Activated CD4-positive, alpha-beta T cell treated with anti-CD3 and anti-CD28 coated beads, Interleukin-2, amount 10 ng/mL, durations not matched to agents 7 days and 5 days (primary cell): ENCODE measurements at places on chromosomes 16 and 17.

GRCh38 chr17:1829592-1830257 lies at the start of the genes RPA1 and SMYD4:
RPA1 (plus strand) TSS chr17:1830005; CDS start chr17:1830094, 89 bp downstream.
SMYD4 (minus strand) TSS chr17:1829902; CDS start chr17:1827994, 1,908 bp downstream.
- DNase-seq: peak; percentile 90

DNA sequence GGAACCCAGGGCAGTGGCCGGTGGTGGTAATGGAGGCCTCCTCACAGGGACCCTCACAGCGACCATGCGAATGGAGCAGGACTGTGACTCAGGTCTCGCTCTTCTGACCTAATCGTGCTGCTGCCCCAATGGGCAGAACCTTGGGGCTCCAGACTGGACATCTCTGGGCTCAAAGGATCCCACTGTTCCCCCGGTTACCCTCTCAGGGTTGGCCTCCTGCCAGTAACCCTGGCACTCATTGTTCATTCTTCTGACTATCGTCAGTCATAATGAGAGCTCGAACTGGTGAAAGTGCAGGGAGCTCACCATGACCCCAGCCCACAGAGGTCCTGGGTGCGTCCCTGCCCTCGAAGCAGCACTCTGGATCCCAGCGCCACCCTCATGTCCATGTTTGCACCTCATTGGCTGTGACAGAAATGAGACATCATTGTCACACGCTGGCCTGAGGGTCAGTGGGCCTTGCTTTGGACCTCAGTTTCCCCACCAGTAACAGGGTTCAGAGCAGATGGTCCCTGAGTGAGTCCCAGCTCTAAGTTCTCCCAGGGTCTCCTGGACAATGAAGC lies 4.0 kb upstream of the NPRL3 start:
- DNase-seq: no peak

GRCh38 chr16:89404561-89404960 lies 85.8 kb downstream of the ANKRD11 start:
- DNase-seq: no peak

GRCh38 chr17:60729854-60730253 lies 52.2 kb downstream of the BCAS3 start:
- DNase-seq: no peak

- DNase-seq: no peak
Observed at GRCh38 chr17:28100936-28101335, 58.5 kb downstream of the NLK start.

DNA sequence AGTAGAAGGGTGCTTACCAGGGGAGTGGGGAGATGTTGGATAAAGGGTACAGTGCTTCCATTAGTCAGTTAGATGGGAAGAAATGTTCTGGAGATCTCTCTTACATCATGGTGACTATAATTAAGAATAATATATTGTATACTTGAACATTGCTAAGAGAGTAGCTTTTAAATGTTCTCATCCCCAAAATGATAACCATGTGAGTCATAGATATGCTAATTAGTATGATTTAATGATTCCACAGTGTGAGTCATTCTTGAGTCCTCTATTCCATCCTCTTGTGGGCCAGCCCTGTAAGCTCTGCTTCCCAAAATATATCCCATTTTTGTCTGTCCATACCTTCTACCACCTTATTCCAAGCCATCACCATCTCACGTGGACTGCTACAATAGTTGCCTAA lies 80.6 kb upstream of the CDH11 start:
- no peak for DNase-seq

- DNase-seq: no peak
Observed at GRCh38 chr16:84315422-84315821, 20.7 kb downstream of the WFDC1 start.

DNA sequence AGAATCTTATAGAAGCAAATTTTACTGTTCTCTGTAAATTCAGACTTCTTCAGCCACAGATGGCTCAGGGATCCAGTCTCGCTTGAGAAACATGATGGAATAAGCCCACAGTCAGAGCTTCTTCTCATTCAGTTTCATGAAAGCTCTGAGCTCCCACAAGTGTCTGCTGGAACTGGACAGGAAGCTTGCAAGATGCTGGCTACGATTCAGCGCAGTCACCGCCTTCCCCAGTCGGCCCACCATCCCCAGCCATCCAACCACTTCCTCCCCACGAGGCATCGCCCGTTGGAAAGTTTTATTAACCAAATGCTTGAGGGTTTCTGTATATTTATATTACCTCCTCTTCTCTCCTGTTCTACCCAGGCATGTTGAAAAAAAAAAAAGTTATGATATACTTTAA lies 171.7 kb downstream of the ZFHX3 start:
- DNase-seq: peak; percentile 32

GRCh38 chr16:11793840-11794239 lies 3.2 kb downstream of the ZC3H7A start:
- DNase-seq: no peak

- no peak for DNase-seq
Observed at GRCh38 chr16:54326266-54326662, 39.7 kb upstream of the IRX3 start.

DNA sequence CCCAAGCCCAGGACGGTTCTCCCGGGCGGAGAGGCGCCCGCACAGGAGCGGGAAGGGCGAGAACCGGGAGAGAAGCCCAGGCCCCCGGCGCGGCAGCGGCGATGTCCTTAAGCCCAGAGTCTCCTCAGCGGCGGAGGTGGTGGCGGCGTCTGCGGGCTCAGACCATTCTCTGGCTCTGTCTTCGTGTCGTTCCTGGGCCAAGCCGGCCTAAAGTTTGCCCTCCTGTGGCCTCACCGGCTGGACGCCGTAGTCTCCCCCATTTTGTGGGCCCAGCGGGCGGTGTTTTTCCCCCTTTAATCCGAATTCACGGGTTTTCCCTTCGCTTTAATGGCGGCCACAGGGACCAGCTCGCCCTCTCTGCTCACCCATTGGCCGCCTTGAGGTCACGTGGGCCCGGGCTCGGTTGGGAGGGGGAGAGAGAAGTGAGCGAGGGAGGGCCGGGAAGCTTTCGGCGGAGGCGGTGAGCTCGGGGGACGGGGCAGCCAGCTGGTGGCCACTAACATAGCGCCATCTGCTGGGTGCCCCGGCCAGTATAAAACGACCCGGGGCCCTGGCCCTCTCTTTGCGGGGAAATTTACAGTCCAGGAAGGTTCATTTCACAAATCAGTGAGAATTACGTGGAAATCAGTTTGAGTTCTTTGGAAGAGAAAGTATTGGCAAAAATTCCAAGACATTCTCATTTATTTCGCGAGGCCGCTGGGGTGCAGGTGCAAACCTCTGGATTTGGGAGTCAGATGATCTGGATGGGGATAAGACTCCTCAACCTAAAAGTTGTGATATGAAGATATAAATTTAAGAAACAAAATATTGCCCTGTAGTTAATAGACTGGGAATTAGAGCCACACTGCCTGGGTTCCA lies 762 bp upstream of the MED13 start:
- DNase-seq: peak; percentile 99

GRCh38 chr16:12412890-12413289 lies 390.8 kb downstream of the CPPED1 start:
- no peak for DNase-seq

GRCh38 chr16:65521633-65522328 lies 399.9 kb upstream of the CDH11 start:
- no peak for DNase-seq

DNA sequence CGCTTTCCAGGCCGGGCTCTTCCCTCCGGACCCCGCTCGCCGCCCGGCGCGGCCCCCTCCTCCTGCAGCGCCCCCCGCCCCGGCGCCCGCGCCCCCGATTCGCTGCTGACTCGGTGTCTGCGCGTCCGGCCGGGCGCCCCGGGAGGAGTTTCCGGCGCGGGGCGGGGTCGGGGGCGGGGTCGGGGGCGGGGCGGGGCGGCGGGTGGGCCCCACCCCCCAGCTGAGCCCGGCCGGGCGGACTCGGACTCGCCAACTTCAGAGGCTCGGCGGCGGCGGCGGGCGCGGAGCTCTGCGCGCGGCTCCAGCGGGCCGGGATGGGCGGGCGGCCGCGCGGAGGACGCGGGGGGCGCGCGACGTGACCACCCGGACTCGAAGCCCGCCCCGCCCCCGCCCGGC lies at the start of gene METRNL:
Gene METRNL, plus strand, starts transcription at position 258 of the 396 bp plus-strand sequence. CDS start 207 bp downstream, outside the sequence.
- peak; percentile 59 for DNase-seq

- peak; percentile 54 for DNase-seq
Observed at GRCh38 chr17:45131616-45132319, 547 bp downstream of the PLCD3 start.

GRCh38 chr17:55843785-55844184 lies 92.9 kb downstream of the PCTP start:
- DNase-seq: no peak

DNA sequence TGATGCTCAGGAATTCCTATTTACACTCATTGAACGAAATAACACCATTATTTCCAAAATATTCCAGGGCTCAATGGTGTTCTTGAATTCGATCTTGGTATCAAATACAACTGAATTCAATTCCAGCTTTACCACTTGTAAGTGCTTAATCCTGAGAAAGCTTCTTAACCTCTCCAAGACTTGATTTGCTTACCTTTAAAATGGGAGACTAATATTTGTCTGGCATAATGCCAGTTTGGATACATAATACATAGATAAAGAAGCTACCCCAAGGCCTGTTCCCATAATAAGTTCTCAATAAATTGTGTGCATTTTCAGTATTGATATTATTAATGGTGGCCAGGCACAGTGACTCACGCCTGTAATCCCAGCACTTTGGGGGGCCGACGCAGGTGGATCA lies 368.9 kb upstream of the MAF start:
- DNase-seq: no peak

- DNase-seq: no peak
Observed at GRCh38 chr17:18015593-18015992, 23.4 kb downstream of the ATPAF2 start.

DNA sequence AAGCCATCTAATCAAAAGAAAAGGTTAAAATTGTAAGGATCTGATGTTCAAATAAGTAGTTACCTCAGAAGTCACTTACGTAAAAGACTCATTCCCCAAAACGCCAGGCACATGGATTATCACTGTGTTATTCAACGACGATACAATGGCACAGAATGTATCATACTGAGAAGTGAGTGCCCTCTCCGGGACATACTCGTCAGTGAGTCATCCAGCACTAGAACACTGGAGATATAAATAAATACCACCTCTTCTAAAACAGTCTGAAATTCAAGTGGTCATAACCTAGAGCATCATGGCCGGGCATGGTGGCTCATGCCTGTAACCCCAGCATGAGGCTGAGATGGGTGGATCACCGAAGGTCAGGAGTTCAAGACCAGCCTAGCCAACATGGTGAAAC lies 24.9 kb downstream of the USP31 start:
- DNase-seq: no peak

DNA sequence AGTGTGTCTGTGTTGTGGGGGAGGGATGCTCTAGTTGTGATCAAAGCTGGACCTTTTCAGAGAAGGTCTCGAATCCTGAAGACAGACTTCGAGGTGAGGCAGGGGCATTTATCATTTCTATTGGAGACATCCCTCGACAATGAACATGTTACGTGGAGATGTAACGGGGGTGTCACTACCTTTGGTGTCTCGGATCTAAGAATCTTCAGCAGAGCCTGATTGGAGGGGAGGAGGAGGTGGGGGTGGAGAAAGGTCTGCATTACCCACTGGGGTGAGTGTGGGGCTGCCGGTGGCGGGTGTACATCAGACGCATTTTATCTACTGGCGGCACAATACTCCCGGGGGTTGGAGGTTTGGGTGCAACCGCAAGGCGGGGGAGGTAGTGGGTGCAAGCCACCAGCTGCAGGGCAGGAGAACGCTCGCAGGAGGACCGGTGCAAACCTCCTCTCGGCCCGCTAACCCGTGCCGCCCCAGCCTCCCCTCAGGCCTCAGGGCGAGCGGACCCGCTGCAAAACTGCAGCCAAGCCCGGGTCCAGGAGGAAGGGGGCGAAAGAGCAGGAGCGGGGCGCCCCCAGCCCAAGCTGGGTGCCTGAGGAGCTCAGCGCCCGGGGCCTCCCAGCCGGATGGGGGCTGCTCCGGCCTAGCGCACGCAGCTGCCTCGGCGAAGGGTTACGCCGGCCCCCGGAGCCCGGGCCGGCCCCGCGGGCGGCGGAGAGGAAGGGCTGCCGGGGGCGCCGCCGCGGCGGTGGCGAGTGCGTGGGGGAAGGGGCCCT lies 735 bp downstream of the ZNF652 start:
- DNase-seq: peak; percentile 92

DNA sequence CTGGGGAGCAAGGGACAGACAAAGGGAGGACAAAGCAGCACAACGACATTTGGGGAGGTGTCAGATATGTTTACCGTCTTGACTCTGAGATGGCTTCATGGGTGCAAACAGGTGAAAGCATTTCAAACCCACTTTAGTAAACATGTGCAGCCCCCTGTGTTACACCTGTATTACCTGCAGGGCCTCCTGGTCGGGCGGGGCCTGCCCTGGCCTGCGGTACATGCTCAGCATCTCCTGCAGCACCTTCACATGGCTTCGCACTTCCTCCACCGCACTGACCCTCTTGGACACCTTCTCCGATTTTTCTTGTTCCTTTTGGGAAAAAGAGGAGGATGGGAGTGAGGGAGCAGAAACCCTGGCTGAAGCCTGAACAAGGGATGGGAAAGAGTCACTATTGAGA lies 24.5 kb downstream of the GGA2 start:
- DNase-seq: no peak

DNA sequence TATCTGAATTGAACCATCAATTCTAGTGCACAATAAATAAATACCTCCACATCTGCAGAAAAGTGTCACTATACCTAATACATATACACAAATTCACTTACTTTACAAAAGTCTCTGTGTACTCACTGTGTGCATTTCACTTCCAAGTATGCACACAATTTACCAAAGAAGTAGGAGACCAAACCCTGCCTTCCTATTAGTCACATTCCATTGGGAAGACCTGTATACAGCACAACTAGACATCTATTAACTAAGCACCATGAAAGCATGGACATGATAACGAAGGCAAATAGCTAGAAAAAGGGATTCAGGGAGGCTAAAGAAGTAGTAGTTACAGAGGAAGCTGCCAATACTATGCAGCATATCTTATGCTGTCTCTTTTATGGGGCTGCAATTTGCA lies 139.5 kb downstream of the SNX11 start:
- no peak for DNase-seq

GRCh38 chr16:2664574-2664982 lies 17.7 kb upstream of the KCTD5 start:
- DNase-seq: no peak

GRCh38 chr16:89308391-89309333 lies 91.2 kb downstream of the ZNF778 start:
- peak; percentile 62 for DNase-seq

- no peak for DNase-seq
Observed at GRCh38 chr17:2347805-2348685, 10.7 kb downstream of the SGSM2 start.

GRCh38 chr16:67298277-67298676 lies 18.9 kb downstream of the PLEKHG4 start:
- DNase-seq: no peak
